Brain microvascular endothelial cell (primary cell): ENCODE measurements at places on chromosomes 2 and 18.

- no peak for DNase-seq
Observed at GRCh38 chr2:61688369-61689334, 150.5 kb upstream of the XPO1 start.

DNA sequence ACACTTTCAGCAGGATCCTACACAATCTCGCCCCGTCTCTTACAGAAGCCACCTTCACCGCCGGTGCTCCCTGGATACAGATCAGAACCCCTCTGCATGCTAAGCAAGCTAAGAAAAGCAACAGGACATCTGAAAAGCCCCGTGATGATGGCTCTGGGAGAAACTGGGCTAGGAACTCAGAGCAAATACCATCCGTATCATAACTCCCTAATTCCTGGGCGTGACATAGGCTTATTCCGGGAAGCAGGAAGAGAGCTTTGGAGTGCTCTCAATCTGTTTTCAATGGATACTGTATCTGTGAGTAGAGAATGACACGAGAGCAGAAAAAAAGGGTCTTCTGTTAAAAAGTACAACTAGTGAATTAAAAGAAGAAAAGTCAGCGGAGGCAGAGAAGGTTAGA is 121.6 kb downstream of the SPP2 start:
- DNase-seq, result no peak

DNA sequence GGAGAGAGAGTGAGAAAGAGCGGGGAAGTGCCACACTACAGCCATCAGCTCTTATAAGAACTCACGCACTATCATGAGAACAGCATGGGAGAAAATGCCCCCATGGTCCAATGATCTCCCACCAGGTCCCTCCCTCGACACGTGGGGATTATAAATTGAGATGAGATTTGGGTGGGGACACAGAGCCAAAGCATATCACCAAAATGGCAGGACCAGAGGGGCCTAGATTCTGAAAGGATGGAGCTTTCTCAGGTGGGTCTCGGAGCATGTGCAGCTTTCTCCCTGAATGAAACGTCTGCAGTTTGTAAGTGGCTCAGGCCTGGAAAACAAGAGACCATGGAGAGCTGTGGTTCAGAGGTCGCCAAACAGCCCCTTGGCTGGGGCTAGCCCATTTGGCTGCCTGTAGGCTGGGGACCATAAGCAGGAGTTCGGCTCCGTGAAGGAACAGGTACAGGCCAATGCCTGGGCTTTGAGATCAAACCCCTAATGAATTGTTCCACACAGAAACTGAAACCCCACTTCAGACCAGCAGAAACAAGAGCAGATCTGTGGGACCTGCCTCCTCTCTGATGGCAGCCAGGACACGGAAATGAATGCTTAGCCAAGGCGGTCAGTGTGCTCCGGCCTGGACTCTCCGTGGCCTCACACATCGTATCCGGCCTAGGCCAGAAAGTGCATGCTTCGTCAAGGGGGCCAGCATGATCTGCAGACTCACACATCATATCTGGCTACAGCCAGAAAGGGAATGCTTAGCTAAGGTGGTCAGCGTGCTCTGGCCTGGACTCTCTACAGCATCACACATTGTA is 111.2 kb upstream of the TMEM18 start:
- no peak for DNase-seq

GRCh38 chr2:24054366-24055010 is 4.9 kb downstream of the FKBP1B start:
- no peak for DNase-seq

DNA sequence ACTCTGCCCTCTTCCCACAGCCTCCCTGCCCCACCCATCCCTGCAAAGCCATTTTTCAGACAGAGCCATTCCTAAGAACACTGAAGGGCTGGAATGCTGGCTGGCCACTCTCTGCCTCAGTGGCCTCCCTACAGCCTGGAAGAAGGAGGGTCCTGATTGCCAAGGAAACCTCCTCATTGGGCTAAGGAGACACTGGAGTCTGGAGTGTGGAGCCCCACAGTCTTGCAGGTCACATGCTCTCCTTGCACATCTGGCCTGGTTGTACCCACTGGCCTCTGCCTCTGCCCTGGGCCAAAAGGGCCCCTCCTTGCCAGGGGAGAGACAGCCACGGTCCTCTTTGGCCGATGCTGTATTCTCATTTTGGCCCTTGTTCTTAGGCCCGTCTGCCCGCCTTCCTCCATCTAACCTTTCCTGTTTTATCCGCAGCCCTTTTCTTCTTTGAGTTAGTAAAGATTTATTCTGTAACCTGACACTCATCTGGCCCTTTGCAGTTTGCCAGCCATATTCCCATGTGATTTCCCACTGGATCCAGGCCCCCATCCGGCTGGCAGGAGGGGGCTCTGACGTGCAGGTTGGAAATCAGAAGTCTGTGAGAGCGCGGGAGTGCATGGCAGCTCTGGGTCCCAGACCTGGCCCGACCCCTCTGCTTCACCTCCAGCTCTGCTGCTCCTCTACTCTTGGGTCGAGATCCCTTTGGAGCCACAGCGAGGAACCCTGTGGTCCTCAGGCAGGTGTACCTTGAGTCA is 11.0 kb upstream of the CATIP start:
- DNase-seq, result no peak

DNA sequence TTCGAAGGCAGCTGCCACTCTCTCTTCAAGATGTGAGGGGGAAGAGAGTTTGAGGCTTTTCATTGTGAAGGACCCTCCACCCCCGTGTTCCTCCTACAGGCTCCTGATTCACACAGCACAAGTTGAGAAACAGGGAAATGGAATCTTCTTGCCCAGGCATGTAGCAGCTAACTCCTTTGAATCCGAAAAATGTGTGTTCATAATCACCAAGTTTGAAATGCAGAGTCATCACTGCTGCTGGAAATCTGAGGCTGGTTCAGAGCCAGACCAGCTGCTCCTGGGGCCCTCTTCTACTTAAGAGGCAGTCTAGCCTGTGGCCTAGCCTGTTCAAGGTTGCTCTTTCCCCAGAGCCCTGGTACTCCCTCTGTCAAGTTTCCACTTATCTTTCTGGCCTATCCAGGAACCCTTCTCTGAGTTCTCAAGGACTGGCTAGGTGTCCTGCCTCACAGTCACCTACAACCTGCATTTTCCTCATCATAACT is 166.4 kb downstream of the TMEM247 start:
- DNase-seq, result peak; percentile 80

GRCh38 chr2:37746883-37747282 is 75.4 kb upstream of the CDC42EP3 start:
- no peak for DNase-seq

GRCh38 chr18:28407681-28408080 is 230.8 kb upstream of the CDH2 start:
- DNase-seq, result no peak

- no peak for DNase-seq
Observed at GRCh38 chr2:27754831-27755230, 16.7 kb upstream of the MRPL33 start.

GRCh38 chr18:61608316-61608715 is 275.1 kb downstream of the CDH20 start:
- DNase-seq, result no peak

DNA sequence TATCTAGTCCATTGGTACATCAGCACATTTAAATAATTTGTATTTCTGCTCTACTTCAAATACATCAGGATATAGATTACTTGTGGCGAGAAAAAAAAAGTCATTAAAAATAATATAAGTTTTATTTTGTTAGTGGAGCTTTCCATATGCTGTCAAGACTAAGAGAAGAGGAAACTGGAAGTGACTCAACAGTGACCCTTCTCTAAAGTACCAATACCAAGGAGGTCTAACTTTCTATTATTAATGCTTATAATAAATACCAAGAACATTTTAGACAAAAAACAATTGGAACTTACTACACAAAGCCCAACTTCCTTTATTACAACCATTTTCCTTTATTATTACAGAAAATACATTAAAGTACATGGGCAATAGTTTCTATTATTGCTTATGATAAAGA is 39.8 kb downstream of the TTR start:
- DNase-seq, result no peak

DNA sequence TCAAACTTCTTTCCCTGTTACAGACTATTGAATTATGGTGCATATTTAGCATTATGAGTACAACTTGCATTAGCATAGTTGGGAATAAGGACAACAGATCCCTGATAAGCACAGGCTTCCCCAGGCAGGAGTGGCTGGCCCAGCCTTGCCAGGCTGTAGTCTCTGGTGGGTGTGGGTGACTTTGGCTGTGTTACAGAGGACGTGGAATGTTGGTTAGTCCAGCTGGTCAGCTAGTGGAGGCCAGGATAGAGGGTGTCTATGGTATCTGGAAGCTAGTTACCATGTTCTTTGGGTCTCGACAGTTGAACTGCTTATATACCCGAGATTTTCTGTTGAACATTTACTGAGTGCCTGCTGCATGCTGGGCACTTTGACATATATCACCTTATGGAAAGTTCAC is 4.7 kb downstream of the SH3RF3 start:
- DNase-seq, result no peak

DNA sequence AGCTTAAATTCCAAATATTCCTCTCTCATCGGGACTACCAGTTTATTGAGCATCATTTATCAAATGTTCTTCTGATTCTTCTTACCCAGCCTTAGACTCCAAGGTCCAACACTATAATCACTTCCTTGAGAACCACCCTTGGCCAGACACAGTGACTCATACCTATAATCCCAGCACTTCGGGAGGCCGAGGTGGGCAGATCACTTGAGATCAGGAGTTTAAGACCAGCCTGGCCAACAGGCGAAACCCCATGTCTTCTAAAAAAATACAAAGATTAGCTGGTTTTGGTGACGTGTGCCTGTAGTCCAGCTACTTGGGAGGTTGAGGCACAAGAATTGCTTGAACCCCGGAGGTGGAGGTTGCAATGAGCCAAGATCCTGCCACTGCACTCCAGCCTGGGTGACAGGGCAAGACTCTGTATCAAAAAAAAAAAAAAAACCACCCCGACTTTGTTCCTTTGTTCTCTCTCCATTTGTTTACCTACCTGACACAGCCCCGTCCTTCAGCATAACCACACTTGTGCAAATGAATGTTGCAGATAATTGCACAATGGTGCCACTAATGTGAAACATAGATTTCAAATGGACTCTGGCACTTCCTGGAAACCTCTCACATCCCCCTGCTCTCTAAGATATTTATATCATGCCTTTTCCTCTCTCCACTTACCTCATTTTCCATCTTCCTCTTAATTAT is 38.9 kb upstream of the LPIN2 start:
- DNase-seq, result no peak

GRCh38 chr18:74916773-74917393 is 292.1 kb downstream of the PTGR3 start:
- DNase-seq, result no peak

- DNase-seq, result no peak
Observed at GRCh38 chr2:17313261-17313660, 205.0 kb downstream of the RAD51AP2 start.

- no peak for DNase-seq
Observed at GRCh38 chr2:152730591-152731333, 12.3 kb downstream of the ARL6IP6 start.

GRCh38 chr18:43596105-43596712 is 318.9 kb upstream of the SYT4 start:
- DNase-seq, result no peak

GRCh38 chr18:42458226-42458625 is 503.2 kb downstream of the PIK3C3 start:
- no peak for DNase-seq

DNA sequence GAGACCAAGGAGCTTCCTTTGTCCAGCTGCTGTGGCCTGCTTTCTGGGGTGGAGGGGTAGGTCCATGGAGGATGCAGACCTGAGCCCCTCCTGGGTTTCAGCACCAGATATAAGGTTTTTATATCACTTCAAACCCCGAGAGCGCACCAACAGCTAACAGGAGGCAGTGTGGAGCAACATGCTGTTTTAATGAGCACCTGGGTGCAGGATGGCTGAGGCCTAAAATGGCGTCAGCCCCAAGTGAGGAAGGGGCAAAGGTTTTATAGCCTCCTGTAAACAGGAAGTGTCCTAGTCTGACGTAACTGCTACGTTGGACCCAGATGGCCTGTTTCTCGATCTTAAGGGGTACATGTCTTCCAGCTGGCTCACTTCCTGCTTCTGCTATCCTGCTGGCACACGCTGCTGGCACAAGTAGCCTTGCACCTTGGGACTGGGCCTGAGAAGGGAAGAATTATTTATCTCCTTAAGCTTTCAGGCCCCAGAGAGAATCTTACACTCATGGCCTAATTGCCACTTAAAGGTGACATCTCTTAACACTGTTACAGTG is 11.4 kb upstream of the REG1B start:
- no peak for DNase-seq

DNA sequence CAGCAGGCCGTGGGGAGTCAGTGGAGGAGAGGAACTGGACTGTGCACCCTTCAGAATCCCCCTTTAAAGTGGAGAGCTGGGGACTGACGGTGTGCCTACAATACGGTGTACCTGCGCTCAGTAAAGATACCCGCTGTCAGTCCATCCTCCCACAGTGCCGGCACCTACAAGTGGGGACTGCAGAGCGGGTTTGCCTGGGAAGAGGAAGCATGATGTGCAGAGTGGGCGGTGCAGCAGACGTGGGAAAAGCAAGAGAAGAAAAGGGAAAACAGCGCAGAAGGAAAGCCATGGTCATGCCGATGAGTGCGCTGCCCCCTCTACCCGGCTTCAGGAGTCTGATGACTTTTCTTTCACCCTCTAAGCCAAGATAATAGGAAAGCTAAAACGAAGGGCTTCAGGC is 148.0 kb downstream of the TPO start:
- no peak for DNase-seq

DNA sequence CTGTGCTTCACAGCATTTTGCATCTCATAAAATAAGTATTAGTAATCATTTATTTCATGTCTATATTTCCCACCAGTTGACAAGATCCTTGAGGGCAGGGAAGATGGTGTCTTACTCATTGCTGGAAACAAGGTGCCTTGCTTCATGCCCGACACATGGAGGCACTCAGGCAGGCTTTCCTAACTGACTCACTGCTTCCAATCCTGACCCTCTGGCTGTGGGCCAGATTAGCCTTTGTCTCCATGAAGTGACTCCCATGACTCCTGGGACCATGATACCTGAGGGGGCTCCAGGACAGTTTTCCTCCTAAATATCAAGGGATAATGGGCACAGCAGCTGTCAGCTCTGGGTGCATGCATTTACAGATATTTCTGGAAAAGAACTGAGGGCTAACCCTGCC is 275.1 kb downstream of the AGPS start:
- DNase-seq, result peak; percentile 12

- no peak for DNase-seq
Observed at GRCh38 chr2:99928470-99929053, 213.8 kb downstream of the AFF3 start.

DNA sequence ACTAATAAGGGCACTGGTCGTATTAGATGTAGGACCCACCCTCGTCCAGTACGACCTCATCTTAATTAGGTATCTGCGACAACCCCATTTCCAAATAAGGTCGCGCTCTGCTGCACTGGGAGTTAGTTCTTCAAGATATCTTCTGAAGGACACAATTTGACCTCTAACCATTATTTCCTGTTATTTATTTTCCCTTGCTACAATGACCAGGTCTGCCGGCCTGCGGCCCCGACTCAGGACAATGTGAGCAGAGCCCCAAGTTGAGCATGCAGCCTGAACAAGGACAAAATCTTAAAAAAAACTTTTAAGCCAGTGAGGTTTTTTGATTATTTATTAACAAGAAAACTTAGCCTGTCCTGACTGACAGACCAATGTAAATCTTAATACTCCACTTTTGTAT is 107.6 kb downstream of the SMIM21 start:
- DNase-seq, result no peak

- peak; percentile 78 for DNase-seq
Observed at GRCh38 chr2:3493615-3494007, 25.7 kb downstream of the ADI1 start.
